ENCODE measurements at places on chromosomes 3 and 15.

GRCh38 chr3:191387441-191388077 is 57.2 kb upstream of the UTS2B start:
- no peak for DNase-seq

GRCh38 chr3:174162550-174162949 is 696.6 kb upstream of the NAALADL2 start:
- no peak for DNase-seq

GRCh38 chr3:42117175-42118008 is 26.2 kb downstream of the TRAK1 start:
- DNase-seq = no peak

DNA sequence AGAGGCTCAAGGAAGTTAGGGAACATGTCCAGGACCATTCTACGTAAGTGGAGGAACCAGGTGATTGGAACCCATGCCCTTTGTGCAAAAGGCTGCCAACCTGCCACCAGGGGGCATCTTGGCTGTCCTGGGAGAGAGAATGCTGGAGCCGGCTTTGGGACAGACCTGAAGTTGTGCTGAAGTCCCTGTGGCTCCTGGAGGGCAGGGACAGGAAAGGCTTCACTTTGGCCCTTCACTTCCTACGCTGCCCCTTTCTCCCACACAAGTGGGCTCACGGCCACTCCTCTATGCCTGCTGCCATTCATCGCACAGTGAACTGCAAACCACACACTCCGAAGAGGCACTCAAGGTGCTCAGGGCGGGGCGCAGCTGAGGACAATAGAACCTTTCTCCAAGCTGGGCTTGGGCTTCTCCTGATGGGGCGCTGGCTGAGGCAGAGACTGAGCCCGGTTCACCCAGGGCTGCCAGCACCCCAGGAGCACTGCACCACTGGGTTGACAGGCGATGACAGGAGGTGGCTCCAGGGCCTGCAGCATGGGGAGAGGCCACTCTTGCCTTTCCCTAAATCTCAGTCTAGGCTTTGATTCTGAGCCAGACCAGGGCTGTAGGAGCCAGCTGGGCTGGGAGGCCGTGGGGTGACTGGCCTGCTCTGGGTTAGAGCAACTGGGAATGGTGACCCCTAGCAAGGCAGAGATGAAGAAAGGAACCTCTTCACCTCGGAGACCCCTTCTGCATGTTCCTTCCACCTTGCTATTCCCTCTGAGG is 8.4 kb downstream of the SHF start:
- peak; percentile 53 for DNase-seq

DNA sequence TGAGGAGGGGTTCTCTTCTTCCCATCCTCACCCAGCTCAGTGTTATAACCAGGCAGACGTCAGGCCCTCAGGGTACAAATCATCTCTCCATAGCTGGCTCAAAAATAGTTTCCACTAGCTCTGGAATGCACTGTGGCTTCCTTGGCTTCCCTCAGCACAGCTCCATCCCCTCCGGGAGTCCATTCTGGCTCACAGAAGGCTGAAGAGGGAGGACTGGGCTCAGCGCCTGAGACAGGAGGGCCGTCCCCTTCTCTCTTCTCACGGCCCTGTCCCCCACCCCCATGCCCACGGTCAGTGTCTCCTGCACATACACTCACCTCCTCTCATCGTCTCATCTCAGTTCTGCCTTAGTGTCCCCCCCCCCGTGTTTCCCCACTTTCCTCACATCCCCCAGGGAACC is 50.1 kb downstream of the UMPS start:
- DNase-seq = no peak

DNA sequence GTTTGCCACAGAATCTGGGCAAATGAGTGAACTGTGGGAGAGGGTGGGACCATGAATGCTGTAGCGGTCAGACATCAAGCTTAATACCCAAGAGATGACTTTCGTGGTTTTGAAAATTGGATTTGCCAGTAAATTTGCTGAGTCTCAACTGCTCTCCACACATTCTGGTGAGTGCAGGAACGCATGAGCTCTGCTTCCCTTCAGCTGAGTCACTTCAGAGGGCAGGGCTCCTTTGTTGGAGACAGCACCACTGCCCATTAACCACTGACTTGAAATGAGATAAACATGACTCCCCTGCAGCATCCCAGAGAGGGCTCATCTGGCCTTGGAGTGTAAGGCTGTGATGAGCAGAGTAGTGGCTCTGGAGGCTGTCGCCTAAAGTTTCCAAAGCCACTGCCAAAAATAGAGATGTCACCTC is 22.6 kb downstream of the RARRES1 start:
- no peak for DNase-seq

DNA sequence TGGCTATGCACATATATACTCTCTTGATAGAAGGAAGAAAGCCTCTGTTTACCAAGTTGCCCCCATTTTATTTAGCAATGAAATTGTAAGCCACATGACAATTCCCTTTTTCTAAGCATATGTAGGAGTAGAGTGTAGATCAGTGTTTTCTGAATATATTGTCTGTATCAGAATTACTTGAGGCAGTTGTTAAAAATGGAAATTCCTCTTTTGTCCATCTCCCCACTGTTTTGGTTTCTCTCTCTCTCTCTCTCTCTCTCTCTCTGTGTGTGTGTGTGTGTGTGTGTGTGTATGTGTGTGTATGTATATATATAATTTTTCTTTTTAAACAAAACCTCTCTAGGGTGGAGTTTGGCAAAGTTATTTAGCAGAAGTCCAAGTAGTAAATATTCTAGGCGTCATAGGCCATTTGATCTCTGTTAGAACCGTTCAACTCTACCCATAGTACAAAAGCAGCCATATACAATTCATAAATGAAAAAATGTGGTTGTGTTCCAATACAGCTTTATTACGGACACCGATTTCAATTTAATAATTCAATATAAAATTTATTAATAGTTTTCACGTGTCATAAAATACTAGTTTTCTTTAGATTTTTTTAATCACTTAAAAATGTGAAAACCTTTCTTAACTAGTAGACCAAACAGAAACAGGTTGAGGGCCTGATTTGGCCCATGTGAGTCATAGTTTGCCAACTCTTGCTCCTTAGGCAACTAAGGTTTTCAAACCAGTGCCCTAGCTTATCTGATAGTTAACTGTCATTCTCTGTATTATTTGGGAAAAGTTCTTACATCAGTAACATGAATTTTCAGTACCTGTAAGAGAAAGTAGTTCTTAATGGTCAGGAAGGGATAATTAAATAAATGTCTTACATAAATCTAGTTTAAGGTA is 39.8 kb downstream of the UBE2E1 start:
- no peak for DNase-seq

- DNase-seq = no peak
These were observed 68.0 kb upstream of the ONECUT1 start for GRCh38 chr15:52857937-52858781.

GRCh38 chr15:67719330-67719959 is 105.9 kb upstream of the SKOR1 start:
- DNase-seq = no peak
